ENCODE measurements at places on chromosomes 6 and 20.

GRCh38 chr6:42279144-42279781, 61.6 kb upstream of the MRPS10 start:
- no peak for DNase-seq

DNA sequence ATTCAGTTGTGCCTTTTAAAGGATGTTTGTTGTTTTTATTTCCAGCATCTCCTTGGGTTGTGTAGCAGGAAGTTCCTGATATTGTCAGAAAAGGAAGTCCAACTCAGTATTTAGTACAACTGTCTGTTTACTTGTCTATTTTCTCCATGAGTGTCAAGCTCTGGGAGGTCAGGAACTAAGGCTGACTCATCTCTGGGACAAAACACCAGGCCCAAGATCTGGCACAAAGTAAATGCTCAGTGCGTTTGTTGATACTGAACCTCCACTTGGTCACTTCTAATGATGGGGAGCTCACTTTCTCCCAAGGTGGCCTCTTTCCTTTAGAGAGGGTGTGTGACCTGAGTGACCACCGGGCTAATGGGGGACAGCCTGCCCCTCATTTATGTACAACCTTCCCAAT, 12.6 kb upstream of the PIGU start:
- DNase-seq, result no peak

DNA sequence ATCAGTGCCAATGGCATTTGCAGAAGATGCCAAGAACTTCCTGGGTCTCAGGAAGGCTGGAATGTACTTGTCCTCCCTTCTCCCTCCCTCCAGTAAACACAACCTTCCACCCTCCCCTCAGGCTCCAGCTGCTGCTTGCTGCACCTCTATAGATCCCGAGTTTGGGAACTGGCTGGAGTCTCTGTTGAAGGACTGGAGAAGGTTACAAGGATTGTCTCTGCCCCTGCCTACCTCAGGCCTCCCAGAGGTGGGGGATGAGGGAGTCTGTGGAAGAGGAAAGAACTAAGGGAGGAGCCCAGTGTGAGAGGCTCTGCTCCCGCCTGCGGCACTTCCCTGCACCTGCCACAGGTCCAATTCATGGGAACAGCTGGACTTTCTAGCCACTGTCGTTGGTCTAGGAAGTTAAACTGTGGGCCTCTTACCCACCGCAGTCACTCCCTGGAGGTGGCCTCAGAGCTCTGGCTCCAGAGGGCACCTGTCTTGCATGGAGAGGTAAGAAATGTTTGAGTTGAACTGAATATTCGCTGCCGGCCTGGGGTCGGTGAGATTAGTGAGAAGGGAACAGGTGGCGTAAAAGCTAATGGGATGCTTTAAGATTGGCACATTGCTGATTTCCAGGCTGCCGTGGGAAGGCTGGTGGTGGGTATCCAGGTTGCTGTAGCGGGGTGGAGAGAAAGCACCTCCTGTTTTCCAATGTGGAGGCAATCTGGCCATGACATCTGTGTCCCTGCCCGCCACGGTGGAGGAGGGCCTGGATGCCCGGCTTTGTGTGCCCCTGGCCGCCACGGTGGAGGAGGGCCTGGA, 54.3 kb downstream of the PPP1R14C start:
- no peak for DNase-seq

GRCh38 chr6:151482290-151482689, 11.5 kb upstream of the CCDC170 start:
- no peak for DNase-seq

- no peak for DNase-seq
These were observed 121.9 kb downstream of the MTHFD1L start for GRCh38 chr6:150987371-150987828.

- no peak for DNase-seq
These were observed 38.7 kb downstream of the GSTA2 start for GRCh38 chr6:52724406-52725121.

- DNase-seq, result no peak
These were observed 5.5 kb downstream of the ANKEF1 start for GRCh38 chr20:10040070-10040975.

GRCh38 chr6:83231146-83231545, 38.0 kb downstream of the RWDD2A start:
- DNase-seq, result peak; percentile 78

DNA sequence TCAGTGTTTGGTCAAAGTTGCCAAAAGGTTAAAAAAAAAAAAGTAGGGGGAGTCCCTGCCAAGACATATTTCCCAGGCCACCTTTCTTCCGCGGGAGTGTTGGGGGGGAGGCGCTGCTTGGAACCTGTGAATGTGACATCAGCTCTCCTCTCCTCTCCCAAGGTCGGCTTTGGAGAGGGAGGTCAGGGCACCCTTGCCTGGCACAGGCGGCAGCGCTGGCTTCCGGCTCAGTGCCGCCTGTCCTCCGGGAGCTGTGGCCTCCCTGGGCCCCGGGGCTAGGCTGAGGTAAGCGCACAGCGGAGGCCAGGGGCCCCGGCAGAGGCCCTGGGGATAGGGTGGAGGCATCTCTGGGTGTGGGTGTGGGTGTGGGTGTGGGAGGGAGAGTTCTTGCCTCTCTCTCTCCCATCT, 1.9 kb upstream of the EDN1 start:
- DNase-seq, result no peak

DNA sequence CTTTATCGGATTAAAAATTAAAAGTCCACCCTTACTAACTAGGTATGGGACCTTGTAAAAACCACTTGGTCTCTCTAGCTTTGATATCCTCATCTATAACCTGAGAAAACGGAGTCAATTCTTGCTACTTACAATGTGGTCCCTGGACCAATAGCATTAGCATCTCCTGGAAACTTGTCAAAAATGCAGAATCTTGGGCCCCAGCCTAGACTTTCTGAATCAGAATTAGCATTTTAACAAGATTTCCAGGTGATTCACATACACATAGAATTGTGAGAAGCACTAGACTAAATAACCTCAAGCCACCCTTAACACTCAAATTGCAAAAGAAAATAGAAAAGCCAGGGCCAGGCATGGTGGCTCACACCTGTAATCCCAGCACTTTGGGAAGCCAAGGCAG, 96.6 kb downstream of the RNGTT start:
- no peak for DNase-seq

GRCh38 chr6:158474961-158475343, 84.9 kb upstream of the TMEM181 start:
- no peak for DNase-seq

DNA sequence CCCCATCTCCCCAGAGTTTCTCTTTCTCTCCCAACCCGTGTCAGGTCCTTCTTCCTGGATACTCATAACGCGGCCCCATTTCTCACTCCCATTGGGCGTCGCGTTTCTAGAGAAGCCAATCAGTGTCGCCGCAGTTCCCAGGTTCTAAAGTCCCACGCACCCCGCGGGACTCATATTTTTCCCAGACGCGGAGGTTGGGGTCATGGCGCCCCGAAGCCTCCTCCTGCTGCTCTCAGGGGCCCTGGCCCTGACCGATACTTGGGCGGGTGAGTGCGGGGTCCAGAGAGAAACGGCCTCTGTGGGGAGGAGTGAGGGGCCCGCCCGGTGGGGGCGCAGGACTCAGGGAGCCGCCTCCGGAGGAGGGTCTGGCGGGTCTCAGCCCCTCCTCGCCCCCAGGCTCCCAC, at the start of gene HLA-F:
TSS of gene HLA-F (plus strand) at position 173 of the 404 bp plus-strand sequence. CDS start at position 203, 30 bp downstream.
- peak; percentile 49 for DNase-seq

DNA sequence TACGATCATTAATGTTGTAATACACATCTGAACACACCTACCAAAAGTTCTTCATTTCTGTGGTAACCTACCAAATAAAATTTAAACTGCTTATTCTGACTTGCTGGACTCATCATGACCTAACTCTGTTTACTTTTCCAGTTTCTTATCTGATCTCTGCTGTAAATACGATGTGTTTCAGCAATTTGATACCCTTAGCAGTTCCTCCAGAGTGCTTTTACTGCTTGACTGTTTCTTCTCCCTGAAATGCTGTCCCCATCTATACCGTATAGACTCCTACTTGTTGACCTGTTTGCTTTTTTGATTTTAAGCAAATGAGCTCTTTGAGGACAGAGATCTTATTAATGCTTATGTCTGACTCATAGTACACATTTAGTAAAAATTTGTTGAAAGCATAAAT, 119.5 kb downstream of the SCAF8 start:
- DNase-seq, result no peak

- DNase-seq, result no peak
These were observed 50.0 kb downstream of the HUS1B start for GRCh38 chr6:606829-607379.

DNA sequence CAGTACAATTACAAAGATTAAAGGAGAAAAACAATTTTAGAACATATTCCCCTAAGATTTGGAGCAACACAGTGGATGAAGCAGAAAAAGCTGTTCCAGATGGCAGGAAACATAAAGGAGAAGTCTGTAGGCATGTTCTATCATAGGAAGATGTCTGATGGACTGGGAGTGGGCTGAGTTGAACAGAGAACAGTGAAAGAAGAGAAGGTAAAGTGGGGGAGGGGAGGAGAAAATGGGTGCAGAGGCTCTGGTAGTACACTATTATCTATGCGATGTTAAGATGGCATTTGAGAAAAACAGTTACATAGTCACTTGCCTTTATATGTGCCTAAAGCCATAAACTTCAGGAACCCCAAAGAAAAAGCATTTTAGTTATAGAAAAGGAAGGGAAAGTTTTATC, 4.2 kb upstream of the PHIP start:
- DNase-seq, result no peak

GRCh38 chr6:30071858-30072257, 3.7 kb downstream of the RNF39 start:
- DNase-seq, result no peak

GRCh38 chr20:54228841-54229240, 21.0 kb downstream of the PFDN4 start:
- DNase-seq, result no peak

DNA sequence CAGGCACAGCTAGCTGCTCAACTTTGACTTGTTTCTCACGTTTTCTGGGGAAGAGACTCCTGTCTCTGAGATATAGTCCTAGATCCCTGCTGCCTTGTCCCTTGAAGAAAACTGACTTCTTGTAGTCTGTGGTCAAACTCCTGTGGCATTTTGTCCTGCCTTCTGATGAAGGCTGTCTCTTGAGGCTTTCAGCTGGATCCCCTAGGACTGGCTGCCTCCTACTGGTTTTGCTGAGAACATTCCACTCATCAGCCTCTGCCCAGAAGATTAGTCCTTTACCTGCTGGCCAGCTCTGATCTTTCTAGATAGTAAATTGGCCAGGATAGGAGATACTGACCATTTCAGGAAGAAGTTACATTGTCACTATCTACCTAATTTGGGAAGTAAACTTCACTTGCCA, 71.9 kb upstream of the CNR1 start:
- DNase-seq, result no peak

DNA sequence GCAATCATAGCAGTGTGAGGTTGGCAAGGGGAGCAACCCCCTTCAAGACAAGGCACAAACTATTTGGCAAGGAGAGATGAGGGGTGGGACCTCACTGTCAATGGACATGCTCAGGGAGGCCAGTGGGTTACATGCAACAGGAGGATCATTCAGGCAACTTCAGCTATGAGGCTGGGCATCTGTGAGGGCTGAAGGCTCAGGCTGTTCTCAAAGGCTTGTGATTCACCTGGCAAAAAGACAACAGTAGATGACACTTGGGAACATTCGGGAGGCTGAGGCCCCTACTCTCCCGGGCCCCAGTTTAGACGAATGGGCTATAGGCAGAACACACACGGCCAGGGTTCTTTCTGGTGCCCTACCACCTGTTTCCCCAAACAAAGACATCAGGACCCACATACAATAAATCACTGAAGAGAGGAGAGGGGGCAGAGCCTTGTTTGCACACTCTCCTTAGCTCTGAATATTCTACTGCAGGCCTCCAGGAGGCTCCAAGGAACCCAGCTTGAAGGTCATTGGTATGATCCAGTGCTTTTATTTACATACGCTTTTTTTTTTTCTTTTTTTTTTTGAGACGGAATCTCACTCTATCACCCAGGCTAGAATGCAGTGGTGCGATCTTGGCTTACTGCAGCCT, 7.9 kb downstream of the TUBB start:
- no peak for DNase-seq

GRCh38 chr6:170489836-170490235, 63.3 kb downstream of the PSMB1 start:
- no peak for DNase-seq

DNA sequence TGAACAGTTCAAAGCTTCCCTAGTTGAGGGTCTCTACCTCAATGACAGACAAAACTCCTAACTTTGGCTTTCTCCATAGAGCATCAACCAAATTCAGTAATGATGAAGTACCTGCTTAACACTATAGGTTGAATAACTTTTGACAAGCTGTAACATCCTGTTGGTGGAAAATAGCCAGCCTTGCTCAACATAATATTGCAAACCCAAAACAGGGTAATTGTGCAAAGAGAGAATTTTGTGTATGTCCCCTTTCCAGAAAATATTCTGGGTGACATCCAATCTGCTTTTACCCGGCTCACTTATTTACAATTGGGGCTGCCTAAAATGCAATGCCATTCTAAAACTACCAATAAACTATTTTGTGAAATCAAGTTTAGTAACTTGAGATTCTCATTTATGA, 72.8 kb downstream of the ATXN1 start:
- no peak for DNase-seq

DNA sequence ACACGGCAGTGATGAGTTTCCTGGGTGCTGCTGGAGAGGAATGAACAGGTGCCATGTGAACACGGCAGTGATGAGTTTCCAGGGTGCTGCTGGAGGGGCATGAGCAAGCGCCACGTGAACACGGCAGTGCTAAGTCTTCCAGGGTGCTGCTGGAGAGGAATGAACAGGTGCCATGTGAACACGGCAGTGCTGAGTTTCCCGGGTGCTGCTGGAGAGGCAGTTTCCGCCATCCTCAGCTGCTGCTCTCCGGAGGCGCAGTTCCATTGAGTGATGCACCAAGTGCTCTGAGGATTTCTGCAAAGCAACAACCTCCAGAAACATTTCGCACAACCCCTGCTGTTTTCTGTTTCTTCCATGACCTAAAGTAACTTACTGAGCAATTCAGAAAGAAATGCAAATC, 155.4 kb downstream of the SMOC2 start:
- DNase-seq, result no peak

- DNase-seq, result no peak
These were observed 35.8 kb downstream of the TBX18 start for GRCh38 chr6:84728602-84729001.

- no peak for DNase-seq
These were observed 6.9 kb downstream of the FAM184A start for GRCh38 chr6:119071576-119071975.

GRCh38 chr6:21022343-21023107, 488.3 kb downstream of the CDKAL1 start:
- no peak for DNase-seq

- DNase-seq, result peak; percentile 19
These were observed 31.8 kb downstream of the SYNE1 start for GRCh38 chr6:152605342-152605741.

DNA sequence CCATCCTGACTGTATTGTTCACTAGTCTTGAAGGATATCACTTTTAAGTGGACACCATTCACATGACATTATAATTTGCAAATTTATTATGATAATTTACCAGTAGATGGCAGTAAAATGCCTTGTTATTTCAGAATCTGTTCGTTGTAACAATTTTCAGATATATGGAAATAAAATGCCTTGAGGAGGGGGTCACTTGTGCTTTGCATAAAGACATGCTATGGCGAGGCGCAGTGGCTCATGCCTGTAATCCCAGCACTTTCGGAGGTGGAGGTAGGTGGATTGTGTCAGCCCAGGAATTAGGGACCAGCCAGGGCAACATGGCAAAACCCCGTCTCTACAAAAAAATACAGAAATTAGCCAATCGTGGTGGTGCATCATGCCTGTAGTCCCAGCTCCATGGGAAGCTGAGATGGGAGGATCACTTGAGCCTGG, 9.0 kb upstream of the NCOA6 start:
- no peak for DNase-seq
